ENCODE measurements at places on chromosomes 1 and 21. TPM values are rescaled to one million over a fixed set of nuclear protein-coding genes. Genes with fewer than 3 reads are reported as not detected.
A peak's percentile ranks its signal among the peaks of the same experiment; 100 is the strongest.

GRCh38 chr1:154546264-154547063 lies 12.0 kb downstream of the UBE2Q1 start:
- peak; percentile 62 for DNase-seq

DNA sequence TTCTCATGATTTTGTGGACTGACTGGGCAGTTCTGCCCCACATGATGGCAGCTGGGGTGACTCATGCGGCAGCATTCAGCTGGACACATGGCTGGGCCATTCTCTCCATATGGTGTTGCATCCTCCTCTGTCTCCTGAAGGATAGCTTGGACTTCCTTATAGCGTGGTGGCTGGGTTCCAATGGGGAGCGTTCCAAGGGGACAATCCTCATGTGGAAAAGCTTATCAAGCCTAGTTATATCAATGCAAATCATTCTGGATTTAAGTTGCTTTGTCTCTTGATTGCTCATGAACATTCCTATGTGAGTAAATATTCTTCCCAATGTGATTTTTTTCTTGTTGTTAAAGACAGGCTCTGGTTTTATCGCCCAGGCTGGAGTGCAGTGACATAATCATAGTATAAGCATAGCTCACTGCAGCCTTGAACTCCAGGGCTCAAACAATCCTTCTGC lies 13.2 kb upstream of the SLC2A1 start:
- DNase-seq: no peak

DNA sequence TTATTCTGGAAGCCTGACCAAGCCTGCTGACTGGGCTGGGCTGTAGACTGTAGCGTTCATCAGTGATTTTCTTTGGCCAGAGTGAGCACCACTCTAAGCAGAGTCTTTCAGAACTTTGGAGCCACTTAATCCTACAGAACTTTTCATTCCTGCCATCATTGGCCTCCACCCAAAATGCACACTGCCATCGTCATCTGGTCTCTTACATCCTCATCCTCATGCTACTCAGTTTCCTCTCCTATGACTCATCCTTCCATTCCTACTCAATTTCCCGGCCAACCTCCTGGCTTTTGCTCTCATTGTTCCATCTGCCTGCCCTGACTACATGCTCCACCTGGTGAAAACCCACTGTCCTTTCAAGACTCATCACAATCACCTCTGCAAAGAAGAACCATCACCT lies 233.8 kb upstream of the USP25 start:
- DNase-seq: no peak

DNA sequence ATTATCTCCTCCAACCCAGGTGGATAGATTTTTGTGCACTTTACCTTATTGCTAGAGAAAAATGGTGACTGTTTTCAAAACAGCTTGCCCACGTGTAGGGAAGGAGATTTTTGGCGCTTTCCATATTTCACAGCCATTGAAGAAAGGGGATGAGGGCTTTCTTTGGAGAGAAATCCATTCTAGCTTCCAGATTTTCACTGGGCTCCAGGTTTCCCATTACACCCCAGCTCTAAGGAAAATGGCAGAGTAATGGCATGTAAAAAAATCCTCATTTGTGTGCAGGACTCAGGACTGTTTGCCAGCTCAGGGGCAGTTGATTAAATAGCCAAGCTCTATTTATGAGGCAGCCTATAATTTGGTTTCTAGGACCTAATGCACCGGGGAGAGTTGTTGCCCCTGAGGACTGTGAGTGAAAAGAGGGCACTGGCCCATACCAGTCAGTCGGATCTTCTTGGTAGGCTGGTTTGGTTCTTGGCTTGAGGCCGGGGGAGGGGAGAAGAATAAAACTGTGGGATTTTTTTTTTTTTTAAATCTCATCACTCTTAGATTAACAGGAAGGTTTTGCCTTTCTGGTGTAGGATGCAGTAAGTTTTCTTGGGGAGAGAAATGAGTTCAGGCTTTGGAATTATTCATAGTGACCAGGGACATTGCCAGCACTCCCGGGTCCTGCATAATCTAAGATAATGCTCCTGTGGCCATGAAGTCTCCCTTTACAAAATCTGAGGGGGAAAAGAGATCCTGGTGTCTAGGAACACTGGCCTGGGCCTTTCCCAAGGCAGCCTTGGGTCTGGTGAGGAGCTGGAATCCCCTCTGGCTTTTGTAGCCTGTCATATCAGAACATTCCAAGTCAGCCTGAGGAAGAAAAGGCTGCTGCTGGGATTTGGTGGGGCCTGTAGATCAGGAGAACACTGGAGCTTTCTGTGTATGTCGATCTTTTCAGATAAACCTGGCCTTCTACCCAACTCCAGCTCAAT lies 1.9 kb upstream of the ARID1A start:
- DNase-seq: no peak

- no peak for DNase-seq
These were observed 8.7 kb upstream of the PPP1R15B start for GRCh38 chr1:204420039-204421004.

GRCh38 chr1:169346036-169346589 lies 21.5 kb downstream of the NME7 start:
- DNase-seq: no peak

DNA sequence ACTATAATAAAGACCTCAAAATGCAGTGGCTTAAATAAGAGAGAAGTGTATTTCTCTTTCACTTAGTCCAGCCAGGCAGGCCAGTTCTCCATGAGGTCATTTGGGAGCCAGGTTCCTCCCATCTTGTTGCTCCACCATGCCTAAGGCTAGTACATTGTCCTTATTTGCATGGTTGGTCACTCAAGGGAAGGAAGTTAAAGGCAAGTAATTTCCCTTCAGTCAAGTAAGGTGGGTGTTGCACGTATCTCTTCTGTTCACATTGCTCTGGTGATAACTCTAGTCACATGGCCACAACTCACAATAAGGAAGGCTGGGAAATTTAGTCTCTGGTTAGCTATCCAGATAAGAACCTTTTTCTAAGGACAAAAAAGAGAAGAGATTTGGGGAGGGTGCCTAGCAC lies 27.2 kb upstream of the TADA1 start:
- no peak for DNase-seq

GRCh38 chr1:167476061-167476460 lies 42.3 kb downstream of the CD247 start:
- no peak for DNase-seq

DNA sequence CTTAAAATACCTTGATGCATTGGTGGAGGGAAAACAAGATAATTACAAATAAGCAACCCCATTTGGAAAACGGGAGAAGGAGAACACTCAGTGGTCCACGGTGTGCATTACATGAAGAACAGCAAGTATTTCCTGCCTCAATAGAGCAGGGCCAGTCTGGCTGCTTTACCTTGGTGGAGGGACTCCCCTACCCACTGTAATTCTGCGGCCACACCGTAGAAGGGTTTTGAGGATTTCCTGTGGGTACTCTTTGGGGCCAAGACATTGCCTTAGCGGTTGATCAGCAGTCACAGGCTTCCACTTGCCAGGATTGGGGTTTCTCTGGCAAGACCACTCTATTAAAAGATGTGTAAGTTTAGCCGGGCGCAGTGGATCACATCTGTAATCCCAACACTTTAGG lies 16.3 kb upstream of the TMEM54 start:
- no peak for DNase-seq

GRCh38 chr1:180175291-180175690 lies 20.6 kb downstream of the QSOX1 start:
- DNase-seq: no peak

DNA sequence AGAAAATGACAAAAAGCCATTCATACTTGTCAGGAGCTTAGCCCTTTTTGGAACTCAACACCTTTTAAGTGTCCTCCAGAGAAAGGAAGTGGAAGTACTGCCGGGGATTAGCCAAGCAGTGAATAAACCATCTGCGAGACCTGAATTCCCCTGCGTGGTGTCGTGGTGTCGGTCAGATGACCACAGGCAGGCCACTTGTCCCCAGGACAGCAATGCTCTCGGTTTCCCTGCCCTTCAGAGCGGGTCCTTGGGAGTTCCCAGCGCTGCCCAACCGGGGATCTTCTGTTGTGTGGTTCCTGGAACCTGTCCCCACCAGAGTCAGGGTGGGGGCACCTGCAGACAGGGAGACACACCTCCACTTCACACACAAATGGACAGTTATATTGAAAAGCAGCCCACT lies 9.2 kb downstream of the GPR157 start:
- DNase-seq: no peak

DNA sequence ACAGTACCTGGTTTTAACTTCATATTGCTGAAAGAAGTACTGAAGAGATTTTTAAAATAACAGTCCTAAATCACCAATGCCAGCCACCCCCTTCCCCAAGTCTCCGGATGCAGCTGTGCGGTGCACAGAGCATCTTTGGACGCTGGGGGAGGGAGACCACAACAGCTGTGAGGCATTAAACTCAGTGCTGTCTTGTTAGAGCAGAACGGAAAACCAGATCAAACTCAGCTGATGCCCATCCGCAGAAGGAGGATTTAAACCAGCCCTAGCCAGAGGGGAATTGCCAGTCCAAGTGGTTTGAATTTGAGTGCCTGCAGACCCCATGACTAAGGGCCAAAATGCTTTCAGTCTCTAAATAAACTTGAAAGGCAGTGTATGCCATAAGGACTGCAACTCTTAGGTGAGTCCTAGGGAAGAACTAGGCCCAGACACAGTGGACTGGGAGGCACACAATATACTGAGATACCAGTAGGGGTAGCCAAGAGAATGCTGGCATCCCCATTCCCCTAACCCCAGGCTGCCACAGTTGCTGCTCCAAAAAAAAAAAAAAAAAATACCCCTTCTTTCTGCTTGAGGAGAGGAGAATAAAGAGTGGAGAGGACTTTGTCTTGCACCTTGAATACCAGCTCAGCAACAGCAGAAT lies 576.2 kb downstream of the NEGR1 start:
- no peak for DNase-seq

DNA sequence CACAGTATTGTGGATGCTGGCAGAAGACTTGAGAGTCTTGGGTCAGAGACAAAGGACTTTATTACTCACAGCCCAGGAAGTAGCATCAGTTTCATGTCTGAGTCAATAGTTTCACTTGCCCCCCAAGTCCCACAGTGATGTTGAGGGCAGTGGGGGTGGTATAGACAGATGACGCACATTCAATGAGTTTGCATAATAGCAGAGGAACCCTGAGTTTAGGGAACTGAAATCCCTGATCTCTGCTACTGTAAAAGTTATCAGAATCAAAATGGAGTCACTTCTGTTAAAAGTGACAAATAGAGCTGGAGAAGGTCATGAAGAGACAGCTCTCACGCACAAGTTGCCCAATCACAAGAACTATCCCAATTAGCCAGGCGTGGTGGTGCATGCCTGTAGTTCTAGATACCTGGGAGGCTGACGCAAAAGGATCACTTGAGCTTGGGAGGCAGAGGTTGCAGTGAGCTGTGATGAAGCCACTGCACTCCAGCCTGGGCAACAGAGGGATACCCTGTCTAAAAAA lies 11.5 kb upstream of the HCRTR1 start:
- DNase-seq: no peak

- DNase-seq: no peak
These were observed 417.3 kb downstream of the USH2A start for GRCh38 chr1:216005916-216006315.

GRCh38 chr1:155324037-155324716 lies 3.5 kb downstream of the RUSC1 start:
- peak; percentile 93 for DNase-seq

DNA sequence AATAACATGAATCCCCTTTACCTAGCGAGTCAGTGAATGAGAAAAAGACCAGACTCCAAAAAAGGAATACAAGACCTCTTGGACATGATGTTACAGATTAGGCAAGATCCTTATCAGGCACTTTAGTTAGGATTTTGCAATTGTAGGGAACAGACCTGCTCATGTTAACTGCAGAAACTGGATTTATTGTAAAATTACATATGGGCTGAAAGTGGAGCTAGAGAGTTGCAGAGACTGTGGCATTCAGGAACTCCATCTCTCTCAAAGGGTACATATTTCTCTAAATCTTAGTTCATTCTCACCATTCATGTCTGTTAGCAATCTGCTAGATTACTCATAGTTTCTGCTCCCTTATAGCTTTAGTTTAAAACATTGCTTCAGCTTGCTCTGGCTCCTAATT lies 142.2 kb downstream of the PAPPA2 start:
- DNase-seq: no peak

- DNase-seq: no peak
These were observed 9.8 kb downstream of the PPFIA4 start for GRCh38 chr1:203036135-203036534.

GRCh38 chr1:175797576-175797975 lies 54.2 kb upstream of the TNR start:
- DNase-seq: no peak

GRCh38 chr1:44259090-44259489 lies 45.8 kb downstream of the DMAP1 start:
- DNase-seq: no peak

DNA sequence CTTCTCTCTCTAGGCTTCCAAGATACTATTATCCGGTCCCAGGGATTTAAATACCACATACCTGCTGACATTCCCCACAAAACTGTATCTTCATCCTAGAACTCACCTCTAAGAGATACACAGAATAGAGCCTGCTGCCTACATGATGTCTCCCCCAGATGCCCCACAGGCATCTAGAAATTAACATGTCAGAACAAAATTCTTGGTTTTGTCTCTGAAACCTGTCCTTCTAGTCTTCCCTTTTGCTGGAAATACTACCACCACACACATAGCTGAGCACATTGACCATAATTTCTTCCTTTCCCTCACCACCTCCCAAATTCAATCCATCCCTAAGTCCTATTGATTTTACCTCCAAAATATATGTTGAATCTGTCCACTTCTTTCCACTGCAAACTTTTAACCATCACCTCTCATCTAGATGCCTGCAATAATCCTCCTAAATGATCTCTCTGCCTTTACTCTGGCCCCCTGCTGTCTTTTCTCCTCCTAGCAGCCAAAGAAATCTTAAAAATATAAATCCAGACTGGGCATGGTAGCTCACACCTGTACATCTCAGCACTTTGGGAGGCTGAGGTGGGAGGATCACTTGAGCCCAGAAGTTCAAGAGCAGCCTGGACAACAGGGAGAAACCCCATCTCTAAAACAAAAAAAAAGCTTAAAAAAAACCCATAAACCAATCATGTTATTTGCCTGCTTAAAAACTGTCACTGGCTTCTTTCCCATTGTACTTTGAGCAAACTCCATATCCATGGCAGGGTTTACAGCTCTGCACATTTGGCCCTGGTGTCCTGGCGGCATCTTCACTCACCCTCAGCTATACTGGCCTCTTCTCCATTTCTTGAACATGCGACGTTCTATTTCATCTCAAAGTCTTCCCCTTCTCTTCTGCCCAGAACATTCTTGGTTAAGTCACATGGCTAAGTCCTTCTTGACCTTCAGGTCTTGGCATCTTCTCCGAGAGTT lies 6.2 kb upstream of the FAM76A start:
- DNase-seq: no peak

GRCh38 chr1:226479474-226479873 lies 69.1 kb upstream of the STUM start:
- no peak for DNase-seq

GRCh38 chr1:92804721-92805201 lies 19.9 kb upstream of the EVI5 start:
- DNase-seq: no peak

FCMR gene
- total RNA-seq: 393 TPM

FAM110D gene
- total RNA-seq: not detected

LDLRAP1 gene
- 98.7 TPM for total RNA-seq

HSPA6 gene
- not detected for total RNA-seq

CD1D gene
- not detected for total RNA-seq

ANGPTL3 gene
- not detected for total RNA-seq

CYB5RL gene
- 3.7 TPM for total RNA-seq

CNIH3 gene
- total RNA-seq: 2.6 TPM

GALE gene
- total RNA-seq: 7.0 TPM

TXLNA gene
- total RNA-seq: 30.9 TPM

CLEC20A gene
- not detected for total RNA-seq

NBPF20 gene
- total RNA-seq: 9.0 TPM

KCNA3 gene
- total RNA-seq: 120 TPM

FMO5 gene
- 1.9 TPM for total RNA-seq

C8A gene
- not detected for total RNA-seq

TIE1 gene
- 1.3 TPM for total RNA-seq

Measured in CD4-positive, CD25-positive, alpha-beta regulatory T cell (primary cell).